ENCODE measurements at places on chromosomes 3 and 15. TPM values are rescaled to one million over a fixed set of nuclear protein-coding genes. Genes with fewer than 3 reads are reported as not detected.

Gene IMPG2
- total RNA-seq = 0.14 TPM

- DNase-seq = no peak
These were observed 12.7 kb downstream of the OXTR start for GRCh38 chr3:8756671-8757070.

Gene IL17RC
- total RNA-seq = 0.22 TPM

GRCh38 chr3:44584646-44585501, at the start of gene ZNF660:
Gene ZNF660 (plus strand): TSS chr3:44584964. CDS start chr3:44594194, 9,230 bp downstream.
- peak; percentile 37 for DNase-seq

Gene GRAMD1C
- total RNA-seq = 0.61 TPM

Gene SELENOS
- 21.6 TPM for total RNA-seq

Gene ALDH1A3
- total RNA-seq = not detected

- no peak for DNase-seq
These were observed 837.8 kb downstream of the DIPK2A start for GRCh38 chr3:144809380-144809779.

- DNase-seq = no peak
These were observed 29.4 kb downstream of the ZNF589 start for GRCh38 chr3:48270306-48270705.

Gene ADAMTS17
- total RNA-seq = 1.5 TPM

DNA sequence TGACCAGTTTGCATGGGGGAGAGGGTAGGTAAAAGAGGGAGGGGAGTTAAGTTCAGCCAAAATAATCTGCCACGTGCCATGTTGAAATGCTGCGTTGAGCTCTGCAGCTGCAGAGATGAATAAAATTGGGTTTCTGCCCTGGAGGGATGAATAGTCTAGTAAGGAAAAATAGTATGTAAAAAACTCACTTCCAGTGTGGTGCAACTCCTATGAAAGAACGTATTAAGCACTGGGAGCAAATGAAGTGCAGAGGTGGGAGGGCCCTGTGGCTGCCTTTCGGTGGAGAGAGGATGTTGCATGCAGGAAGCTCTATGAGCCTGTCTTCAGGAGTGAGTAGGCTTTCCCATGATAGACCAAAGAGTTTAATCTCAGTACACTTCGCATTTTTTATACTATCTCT, 8.6 kb downstream of the CEP63 start:
- DNase-seq = no peak

GRCh38 chr15:85318048-85318731, 62.2 kb upstream of the AKAP13 start:
- peak; percentile 75 for DNase-seq

- DNase-seq = no peak
These were observed 73.2 kb upstream of the DLG1 start for GRCh38 chr3:197371591-197372046.

Gene GOLGA6B
- not detected for total RNA-seq

DNA sequence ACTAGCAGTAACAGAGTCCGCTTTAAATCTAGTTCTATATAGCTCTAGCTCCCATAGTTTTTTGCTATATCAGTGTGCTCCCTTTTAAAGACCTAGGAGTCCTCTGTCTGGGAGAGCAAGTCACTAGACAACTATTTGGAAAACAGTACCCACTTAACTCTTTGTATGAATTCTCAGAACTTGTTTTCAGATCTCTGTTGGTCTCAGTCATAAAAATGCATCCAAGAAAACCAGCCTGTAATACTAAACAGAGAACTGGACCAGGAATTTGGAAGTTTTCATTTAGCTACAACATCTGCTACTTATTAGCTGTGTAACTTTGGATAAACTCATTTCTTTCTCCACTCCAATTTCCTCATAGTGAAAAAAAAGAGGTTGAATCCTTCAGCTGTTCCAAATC, 56.9 kb upstream of the C3orf49 start:
- no peak for DNase-seq

GRCh38 chr3:194720048-194720447, 34.4 kb downstream of the FAM43A start:
- no peak for DNase-seq

Gene FES
- total RNA-seq = 4.6 TPM

Gene MYO5A
- total RNA-seq = 22.6 TPM

GRCh38 chr3:123533554-123534159, 51.2 kb downstream of the HACD2 start:
- no peak for DNase-seq

- peak; percentile 54 for DNase-seq
These were observed 12.9 kb downstream of the DZIP3 start for GRCh38 chr3:108602249-108602934.

GRCh38 chr3:14133188-14133800, 8.4 kb downstream of the TMEM43 start:
- no peak for DNase-seq

- DNase-seq = no peak
These were observed 29.6 kb downstream of the CALML4 start for GRCh38 chr15:68175526-68175925.

DNA sequence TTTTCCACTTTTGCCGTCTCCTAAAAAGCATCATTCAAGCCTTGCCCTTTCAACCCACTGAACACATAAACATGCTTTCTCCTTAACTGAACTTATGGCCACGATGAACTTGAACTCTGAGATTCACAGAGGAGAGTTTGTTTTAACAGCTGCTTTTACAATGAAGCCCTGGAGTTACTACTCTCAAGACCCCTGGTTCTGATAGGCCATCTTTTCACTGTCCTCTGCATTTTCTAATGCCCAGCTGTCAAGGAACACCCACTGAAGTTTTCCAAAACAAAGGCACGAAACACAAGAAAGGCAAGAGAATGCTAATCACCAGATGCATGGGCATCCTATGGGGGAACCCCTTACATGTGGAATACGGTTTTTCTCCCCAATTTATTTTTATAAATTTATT, 100.8 kb downstream of the ADAMTS9 start:
- DNase-seq = no peak

Gene SETD2
- 34.7 TPM for total RNA-seq

GRCh38 chr15:61050844-61051568, 178.1 kb downstream of the RORA start:
- DNase-seq = no peak

DNA sequence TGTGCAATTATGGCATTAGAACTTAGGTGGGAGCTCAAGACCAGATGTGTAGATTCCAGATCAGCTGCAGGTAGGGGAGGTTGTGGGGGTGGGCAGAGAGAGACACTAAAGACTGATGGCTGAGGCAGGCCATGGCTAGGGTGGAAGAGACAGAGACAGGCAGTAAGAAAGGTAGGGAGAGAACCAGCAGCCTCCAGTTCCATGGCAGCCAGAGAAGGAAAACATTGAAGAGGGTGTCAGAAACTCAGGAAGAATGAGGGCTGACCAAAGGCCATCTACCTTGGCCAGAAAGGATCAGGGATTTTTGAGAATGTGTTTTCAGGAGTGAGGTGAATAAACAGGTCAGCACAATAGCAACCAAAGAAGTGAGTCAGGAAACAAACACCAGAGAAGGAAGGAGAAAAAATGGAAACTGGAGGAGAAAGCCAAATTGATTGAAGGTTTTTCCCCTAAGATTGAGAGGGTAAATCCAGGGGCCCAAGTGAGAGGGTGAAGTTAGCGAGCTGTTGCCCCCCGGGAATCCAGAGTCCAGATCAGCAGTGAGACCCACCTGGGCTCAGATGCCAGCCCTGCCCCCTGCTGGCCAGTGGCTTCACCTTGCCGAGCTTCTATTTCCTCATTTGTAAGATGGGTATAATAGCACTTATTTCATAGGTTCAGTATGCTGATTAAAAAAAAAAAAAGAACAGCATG, 41.0 kb downstream of the ABHD2 start:
- peak; percentile 78 for DNase-seq

All from activated CD8-positive, alpha-beta T cell treated with anti-CD3 and anti-CD28 coated beads for 36 hours (primary cell).